NCI-H1048 (cell line): ENCODE measurements at places on chromosomes 16 and 17.

DNA sequence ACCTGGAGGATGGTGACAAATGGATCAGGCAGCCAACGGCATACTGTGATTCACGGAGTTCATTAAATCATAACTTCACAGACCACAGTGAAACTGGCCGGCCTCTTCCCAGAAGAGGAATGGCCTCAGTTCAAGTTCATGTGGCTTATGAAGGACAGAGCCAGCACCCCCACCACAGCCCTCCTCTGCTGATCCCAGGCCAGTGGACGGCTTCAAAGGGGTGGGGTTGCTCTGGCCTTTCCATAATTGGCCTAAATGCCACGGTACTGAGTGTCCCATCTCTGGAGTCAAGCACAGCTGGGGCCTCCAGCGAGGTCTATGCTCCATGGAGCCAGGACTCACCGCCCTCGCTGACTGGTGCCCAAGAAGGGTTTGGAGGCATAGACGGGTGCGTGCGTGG is 21.4 kb downstream of the GALNS start:
- no peak for DNase-seq

- DNase-seq = no peak
These were observed 17.8 kb downstream of the TELO2 start for GRCh38 chr16:1510941-1511351.

DNA sequence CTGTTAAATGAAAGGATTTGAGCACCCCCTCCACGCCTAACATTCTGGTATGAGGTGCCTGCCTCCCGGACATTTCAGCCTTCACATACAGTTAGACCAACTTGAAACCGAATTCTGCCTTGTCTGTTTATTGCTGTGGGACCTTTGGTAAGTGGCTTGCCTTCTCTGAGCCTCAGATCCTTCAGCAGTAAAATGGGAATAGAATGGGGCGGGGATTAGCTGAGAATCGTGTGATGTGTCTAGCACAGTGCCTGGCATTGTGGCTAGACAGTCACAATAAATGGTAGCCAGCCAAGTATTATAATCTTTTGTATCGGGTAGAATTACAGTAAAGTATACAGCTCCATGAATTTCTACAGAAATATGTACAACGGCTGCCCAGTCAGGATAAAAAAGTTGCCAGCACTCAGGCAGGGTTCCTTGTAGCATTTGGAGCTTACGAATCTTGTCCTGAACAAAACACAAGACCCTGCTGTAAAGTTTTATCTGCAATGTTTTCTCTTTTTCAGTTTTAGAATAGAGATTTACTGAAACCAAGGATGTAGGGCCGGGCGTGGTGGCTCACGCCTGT is 786 bp downstream of the TMC7 start:
- DNase-seq = no peak

- no peak for DNase-seq
These were observed 192.9 kb upstream of the DYNLRB2 start for GRCh38 chr16:80347900-80348299.

DNA sequence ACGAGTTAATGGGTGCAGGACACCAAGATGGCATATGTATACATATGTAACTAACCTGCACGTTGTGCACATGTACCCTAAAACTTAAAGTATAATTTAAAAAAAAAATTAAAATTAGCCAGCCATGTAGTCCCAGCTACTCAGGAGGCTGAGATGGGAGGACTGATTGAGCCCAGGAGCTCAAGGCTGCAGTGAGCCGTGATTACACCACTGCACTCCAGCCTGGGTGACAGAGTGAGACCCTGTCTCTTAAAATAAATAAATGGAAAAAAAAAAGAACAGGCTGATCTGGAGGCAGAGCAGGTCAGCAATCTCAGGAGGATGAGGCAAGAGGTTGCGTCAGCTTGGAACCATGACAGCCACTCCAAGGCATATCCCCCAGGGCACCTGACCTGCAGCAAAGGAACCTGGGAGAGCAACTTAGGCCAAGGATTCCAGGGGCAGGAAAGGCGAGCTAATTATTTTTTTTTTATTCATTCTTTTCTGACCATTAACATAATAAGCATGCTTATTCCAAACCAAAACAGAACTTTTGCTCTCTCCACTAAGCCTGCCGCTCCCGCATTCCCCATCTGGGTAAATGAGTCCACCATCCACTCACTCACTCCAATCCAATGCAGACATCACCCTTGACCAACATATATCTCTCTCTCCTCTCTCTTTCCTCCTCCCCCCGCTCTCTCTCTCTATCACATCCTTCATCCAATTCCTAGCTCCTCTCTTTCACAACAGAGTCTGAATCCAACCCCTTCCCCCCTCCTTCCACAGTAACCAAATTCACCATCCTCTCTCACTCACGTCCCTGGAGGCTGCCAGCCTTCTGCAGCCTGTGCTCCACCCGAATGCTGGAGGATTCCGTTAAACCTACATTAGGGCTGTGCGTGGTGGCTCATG is 47.7 kb downstream of the TK2 start:
- no peak for DNase-seq

DNA sequence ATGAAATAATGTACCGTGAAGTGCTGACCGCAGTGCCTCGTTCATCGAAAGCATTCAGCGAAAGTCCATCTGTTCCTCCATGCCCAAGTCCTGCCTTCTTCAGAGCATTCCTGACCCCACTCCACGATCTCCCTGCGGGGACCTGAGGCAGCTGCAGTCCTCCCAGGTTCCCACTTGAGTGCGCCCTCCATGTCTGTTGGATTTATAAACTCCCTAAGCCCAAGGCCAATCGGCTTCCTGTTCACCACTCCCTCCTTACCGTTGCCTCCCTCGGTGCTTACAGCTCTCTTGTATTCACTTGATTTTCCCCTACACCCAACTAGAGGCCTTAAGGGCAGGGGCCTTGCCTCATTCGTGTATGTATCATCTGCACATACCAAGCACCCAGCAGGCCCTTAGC is 2.8 kb downstream of the RAD51D start:
- no peak for DNase-seq

GRCh38 chr17:28828294-28829040 is 14.1 kb downstream of the FAM222B start:
- no peak for DNase-seq

GRCh38 chr17:62778990-62779681 is 29.0 kb downstream of the MARCHF10 start:
- DNase-seq = peak; percentile 76

- no peak for DNase-seq
These were observed 6.0 kb downstream of the ZCCHC14 start for GRCh38 chr16:87486713-87487247.

GRCh38 chr16:2512735-2513404 is 882 bp upstream of the ATP6V0C start:
- DNase-seq = no peak

DNA sequence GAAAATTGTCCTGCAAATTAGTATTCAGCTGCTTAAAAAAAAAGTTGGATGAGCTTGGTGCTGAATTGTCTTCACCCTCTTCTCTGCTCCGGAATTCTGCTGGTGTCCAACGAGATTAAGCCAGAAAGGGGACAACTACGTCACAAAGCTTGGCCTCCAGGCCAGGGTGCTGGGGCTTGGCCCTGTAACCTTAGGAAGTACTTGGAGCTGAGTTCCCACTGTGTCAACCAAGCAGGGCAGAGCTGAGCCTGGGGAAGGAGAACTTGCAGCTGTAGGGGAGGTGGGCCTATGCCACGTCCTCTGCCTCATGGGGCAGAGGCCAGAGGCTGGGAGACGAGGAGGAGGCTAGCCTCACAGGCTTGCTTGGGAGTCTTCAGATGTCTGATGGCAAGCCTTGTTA is 71.2 kb downstream of the CLEC16A start:
- DNase-seq = no peak

- no peak for DNase-seq
These were observed 132.8 kb upstream of the SDK2 start for GRCh38 chr17:73777131-73777449.

GRCh38 chr17:2302778-2303203 is 794 bp downstream of the SMG6 start:
- DNase-seq = no peak

DNA sequence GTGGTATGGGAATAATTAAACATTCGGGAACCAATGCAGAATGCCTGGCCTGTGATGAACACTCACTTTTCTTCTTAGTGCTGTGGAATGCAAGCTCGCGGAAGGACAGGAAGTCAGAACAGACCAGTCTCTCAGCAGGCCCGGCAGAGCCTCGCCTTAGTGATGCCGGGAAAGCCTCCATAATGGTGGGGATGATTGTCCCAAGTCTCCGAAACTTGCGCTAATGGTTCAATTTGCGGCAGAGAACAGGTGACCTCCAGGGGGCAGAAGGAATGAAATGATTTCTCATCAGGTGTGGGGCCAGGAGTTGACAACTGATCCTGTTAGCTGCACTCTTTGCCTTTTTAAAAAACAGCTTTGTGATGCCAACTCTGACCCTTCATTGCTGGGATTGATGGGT is 170.6 kb downstream of the GSG1L start:
- no peak for DNase-seq

DNA sequence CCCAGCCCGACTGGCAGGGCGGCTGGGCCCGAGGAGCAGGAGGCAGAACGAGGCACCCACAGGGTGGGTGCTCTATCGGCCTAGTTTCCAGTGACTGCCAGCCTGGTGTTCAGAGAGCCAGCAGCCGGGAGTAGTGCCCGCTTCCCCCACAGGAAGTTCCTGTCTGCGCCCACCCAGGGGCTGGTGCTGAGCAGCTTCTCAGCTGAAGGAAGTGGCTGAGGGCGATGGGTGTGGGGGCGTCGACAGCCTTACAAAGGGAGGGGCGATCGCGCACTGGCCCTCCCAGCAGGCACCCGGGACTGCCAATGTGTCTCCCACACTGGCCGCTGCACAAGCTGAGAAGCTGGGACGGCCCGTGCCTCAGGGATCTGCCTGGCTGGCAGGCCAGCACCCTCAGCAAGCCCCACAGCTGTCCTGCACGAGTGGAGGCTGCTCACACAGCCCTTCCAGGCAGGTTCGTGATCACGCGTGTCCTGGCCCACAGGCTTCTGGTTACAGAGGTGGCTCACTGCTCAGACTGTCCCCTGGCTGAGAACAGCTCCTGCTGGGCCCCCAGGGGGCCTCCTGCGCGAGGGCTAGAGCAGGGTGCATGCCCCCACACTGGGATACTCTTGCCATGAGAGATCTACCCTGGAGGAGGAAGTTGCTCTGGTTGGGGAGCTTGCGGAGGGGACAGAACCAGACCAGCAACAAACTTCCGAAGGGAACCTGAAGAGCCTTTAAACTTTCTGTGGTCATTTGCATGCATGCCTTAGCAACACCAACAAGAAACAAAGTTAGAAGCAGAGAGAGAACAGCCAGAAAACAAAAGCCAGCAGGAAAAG is 2.5 kb downstream of the RNF166 start:
- no peak for DNase-seq

- no peak for DNase-seq
These were observed 43.6 kb upstream of the CACNG4 start for GRCh38 chr17:66920950-66921349.

DNA sequence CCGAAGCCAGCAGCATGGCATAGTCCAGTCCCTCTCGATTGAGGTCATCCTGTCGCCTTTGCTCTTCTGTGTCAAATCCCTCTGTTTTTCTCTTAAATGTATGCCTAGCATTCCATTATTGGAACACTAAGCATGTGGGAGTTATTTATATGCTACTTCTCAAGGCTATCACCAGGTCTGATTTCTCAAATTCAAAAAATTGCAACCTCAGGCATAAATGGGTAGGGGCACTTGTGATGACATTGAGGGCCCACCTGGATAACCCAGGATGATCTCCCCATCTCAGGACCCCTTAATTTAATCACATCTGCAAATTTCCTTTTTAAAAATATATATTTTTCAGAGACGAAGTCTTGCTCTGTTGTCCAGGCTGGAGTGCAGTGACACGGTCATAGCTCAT is 95.7 kb downstream of the BMERB1 start:
- DNase-seq = no peak
